ENCODE measurements at places on chromosomes 5 and 9.

DNA sequence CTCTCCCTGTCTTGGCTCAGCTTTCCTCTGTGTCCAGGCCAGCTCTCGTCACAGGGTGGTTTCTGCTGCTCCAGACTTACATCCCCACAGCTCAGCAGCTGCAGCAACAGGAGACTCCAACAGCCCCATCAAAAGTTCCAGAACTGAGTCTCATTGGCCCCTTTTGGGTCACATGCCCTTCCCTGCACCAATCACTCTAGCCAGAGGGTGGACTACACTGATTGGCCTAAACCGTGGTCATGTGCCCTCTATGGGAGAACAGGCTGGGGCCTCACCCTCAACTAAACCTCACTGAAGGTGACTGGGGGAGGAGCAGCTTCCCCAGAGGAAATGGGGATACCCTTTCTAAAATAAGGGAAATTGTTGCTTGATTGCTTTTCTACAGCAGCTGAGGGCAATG is 44.4 kb upstream of the CPLX2 start:
- no peak for DNase-seq

- no peak for DNase-seq
Observed at GRCh38 chr5:131536211-131536826, 98.7 kb downstream of the RAPGEF6 start.

DNA sequence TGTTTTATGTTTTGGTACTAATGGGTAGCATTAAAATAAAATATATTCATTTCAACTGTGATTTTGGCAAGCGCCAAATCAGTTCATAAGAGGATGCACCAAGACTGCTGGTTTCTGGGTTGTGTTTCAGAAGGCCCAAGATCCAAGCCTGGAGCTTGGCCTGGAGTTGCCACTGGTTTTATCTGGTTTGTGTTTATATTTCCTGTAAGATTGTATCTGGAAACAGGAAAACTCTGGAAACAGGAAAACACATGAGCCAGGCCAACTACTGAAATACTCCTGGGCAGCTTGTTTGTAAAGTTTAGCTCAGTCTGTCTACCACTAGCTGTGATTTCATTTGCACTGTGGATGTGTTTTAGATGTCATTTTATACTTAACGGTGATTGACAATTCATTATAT is 5.5 kb downstream of the FSTL4 start:
- DNase-seq: no peak

DNA sequence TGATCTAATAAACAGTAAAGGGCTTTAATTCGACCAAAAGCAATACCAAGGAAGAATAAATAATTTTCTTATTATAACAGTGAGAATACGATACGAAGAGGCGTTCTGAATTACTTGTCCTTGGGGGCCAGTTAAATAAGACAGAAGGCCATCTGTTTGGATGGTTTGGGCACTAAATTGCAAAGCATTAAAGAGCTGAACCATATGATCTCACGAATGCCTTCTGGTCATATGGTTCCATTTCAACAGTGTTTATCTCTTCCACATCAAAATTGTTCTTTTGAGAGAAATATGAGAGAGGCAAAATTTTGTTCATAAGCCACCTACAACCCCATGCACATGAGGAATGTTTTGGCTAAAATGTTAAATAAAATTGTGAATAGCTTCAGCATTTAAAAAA is 605.4 kb downstream of the PTPRD start:
- no peak for DNase-seq

DNA sequence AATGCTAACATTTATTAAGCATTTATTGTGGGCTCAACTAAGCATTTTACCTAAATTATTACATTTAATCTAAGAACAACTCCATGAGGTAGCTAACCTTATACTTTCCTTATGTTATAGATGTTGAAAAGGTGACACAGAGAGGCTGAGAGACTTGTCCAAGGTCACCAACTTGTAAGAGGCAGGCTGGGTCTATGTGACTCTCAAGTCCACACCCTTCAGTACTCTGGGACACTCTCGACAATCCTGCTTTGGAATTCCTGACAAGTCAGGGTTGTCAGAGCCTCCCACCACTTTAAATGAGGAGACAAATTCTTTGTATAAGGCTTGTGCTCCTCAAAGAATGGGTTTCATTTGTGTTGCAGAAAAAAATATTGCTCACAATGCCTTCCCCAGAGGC is 67.2 kb downstream of the NRG2 start:
- no peak for DNase-seq

DNA sequence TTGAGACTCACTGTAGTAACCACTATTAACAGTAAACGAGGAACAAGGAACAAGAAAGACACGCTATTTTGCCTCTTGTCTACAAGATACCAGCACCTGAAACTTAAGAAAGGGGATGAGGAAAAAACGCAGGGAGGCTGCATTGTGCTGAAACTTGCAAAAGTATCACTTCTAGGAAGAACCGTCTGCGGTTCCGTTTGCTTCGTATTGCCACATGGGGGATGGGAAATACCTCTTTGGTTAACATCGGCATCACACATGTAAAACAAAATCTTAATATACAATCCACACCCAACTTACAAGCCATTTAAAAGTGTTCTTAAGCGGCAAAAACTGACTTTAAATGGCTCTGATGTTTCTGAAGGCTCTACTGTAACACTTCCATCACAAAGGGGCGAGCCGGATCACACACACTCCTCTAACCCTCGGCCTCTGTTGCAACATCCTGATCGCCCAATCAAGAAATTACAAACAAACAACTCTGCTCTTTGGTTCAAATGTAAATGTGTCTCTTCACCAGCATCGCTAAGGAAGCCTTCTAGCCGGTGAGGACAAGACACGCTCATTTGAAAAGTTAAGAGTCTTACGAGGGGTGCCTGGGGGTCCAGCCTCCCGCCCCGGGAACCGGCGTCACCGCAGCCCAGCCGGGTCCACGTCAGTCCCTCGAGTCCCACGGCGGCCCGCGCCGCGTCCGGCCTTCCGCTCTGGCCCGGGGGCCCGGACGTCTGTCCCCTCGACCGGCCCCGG is 621 bp downstream of the SEC16A start:
- DNase-seq: peak; percentile 20

DNA sequence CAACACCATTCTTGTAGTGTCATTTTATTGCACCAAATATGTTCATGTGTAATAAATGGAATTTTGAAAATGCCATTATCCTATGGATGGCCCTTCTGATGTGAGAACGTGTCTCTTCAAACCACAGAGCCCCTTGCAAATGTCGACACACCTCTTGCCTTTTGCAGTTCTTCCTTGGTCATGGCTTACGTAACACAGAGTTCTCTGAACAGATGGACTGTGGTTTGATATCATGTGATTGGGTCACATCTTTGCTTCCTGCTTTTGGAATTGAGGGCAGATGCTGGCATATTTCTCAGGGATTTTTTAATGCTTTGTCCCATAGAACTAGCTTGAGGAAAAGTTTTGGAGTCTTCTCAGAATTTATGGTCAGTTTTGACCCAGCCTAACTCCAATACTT is 4.6 kb downstream of the TGFBR1 start:
- DNase-seq: no peak

DNA sequence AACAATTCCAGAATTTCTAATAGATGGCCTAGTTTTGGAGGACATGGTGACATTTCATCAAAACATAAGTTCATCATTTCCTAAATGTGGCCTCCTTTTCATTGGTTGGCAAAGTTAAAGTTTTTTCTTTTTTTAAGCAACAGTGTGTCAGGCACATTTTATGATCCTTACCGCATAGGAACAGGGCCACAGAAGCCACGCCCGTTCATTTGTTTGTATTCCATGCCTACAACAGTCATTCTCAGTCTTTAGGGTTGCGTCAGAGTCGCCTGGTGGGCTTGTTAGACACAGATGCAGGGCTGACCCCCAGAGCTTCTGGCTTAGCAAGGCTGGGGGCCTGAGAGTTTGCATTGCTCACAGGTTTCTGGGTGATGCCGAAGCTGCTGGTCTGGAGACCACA is 130.2 kb downstream of the HSD17B3 start:
- DNase-seq: no peak

DNA sequence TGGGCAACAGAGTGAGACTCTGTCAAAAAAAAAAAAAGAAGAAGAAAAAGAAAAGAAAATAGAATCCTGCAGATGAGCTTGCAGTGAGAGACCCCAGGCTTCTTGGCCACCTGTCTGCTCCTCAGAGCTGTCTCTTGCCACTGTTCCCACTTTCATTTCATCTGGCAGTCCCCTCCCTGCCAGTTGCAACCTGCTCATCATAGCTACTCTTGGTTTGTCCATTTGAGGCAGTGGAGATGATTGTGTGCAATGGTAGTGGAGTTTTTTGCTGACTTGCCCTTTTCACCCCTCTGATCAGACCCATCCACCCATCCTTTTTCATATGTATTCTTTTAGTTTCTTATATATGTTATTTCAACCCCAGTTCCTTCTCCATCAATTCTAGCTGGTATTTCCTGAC is 28.7 kb downstream of the ANKRD33B start:
- DNase-seq: no peak

DNA sequence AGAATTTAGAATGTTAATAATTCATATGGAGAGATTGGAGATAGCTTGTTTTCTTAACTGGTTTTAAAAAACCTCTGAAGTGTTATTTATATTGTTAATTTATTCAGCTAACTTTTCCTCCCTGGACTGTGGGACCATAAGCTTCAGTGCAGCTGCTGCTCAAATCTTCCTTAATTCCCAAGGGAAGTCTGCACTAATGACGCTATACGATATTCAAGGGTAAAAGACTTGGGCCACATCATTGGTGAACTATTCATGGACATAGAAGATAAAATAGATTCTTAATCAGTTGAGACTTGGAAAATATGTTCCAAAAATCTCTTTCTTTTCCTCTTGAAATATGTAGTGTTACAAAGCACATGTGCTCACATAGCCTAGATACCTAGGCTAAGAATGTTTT is 31.1 kb upstream of the GAS1 start:
- no peak for DNase-seq

DNA sequence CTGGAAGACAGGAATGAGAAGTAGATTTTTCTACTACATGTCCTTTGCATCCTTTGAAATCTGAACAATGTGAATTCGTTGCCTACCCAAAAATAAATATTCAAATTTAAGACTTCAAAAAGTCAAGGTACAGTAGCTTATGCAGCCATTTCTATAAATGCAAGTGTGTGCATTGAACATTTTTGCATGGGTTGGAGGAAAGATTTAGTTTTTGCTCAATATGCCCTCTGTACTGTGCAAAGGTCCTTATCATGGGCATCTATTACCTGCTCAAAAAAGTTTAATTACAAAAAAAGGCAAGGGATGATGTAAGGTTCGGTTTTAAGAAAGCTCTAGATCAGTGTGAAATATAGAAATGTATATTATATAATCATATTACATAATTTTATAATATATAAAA is 22.6 kb downstream of the AKNA start:
- DNase-seq: no peak

DNA sequence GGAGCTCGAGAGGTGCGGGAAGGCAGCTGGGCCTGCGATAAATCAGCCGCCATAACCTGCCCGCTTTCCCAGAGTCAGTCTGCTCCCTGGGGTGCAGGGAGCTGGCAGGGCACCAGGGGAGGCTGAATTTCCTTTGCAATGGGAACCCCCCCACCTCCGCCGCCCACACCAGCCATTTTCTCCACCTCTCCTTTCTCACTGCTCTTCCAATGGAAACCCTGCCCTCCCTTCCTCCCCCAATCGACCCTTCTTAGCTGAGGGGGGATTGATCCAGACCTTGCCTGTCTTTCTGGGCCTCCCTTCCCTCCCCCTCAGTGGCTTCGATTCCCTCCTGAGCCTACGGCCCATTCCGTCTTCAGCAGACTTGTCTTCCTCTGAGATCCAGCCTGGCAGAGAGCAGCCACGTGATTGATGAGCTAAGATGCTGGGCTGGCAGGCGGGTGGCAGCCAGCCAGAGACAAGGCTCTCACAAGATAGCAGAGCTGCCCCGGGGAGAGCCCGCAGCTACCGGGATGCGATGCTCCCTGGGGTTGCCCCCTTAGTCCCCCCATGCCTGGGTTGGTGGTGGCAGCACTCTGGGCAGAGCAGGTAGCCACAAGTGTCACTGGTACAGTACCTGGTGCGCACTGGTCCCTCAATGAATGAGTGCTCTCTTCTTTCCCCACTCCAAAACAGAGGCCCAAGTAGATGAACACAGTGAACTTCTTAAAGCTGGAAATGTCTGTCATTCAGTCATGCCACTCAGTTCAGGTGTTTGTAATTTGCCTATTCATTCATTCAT is 53.7 kb upstream of the FABP6 start:
- DNase-seq: no peak

DNA sequence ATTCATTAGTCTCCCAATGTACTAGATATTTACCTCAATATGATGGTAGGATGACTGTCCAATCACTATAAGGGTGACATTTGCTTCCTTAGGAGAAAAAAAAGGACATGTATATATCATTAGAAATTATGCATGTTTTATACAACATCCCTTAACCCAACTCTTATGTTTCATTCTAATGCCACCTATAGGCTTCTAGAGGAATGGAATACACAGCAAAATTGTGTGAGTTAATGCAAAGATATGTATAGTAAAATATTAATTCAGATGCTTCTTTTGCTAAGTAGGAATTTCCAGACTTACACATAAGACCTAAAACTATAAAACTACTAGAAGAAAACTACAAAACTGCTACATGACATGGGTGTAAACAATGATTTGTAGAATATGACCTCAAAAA is 3.5 kb downstream of the PRXL2C start:
- no peak for DNase-seq

- no peak for DNase-seq
Observed at GRCh38 chr5:180018347-180019060, 53.1 kb downstream of the RNF130 start.

- DNase-seq: peak; percentile 21
Observed at GRCh38 chr9:68705531-68706362, 707 bp downstream of the PIP5K1B start.

DNA sequence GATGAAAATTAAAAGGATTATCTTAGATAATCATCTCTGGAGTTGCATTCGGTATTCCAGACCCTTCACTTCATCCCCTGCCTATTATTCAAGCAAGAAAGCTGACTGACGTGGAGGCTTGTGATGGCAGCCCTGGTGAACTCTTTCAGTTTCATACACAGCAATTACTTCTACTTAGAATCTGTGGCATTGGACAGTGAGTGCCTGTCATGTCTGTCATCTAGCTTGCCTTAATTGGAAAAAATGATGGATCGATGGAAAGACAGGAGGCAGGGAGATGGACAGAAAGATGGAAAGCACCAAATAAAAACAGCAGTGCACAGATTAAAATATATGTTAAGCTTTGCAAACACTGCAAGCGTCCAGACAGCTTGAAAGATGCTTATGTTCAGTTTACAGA is 1371.0 kb upstream of the CDH6 start:
- DNase-seq: no peak

DNA sequence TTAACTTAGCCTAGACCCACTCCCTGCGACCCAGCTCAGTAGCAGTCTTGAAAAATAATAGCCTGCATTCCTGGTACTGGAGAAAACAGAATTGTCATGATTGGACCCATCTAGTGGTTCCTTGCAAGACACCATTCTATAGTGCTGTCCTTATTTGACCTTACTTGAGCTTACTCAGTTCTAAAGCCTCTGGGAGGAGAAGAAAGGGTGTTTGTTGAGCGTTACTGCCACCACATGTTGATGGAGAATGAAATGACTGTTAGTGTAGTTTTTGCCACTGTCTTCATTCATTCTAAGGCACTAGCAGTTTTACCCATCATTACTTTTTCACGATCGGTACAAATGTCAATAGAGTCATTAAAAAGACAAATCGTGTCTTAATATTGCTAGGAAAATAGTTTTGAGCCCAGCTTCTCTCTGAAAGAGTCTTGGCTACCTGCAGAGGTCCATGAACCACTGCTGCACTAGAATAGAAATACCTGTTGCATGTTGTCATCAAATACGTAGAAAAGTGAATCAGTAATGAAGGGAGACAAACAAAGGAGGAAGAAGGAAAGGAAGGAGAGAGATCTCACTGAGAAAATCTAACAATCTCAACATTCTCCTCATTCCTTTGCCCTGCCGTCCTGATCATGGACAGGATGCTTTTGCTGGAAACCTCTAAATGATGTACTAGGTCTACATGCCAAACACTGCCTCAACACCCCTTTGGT is 96.0 kb downstream of the LIX1 start:
- no peak for DNase-seq

All from activated T-cell treated with anti-CD3 and anti-CD28 coated beads, Interleukin-2, amount 50 U/mL, for 72 hours (primary cell).